ENCODE measurements at places on chromosomes 6 and 20.
A peak's percentile ranks its signal among the peaks of the same experiment; 100 is the strongest.

DNA sequence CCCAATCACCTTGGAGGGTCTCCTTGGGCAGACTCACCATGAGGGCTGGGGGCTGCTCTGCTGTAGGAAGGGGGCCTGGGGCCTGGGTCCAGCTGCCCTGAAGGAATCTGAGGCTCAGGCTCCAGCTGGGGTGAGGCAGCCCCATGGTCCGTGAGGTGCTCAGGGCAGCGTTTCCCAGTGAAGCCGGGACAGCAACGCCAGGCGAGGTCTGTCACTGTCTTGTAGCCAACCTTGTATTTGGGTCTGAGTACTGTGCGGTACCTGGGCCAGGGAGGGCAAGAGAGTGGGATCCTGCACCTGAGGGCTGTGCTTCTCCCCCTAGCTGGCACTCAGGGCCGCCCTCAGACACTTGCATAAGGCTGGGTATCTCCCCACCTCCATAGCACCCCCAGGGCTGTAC is 3.0 kb downstream of the EMILIN3 start:
- DNase-seq, result no peak

GRCh38 chr20:19047040-19047950 is 165.1 kb upstream of the SLC24A3 start:
- DNase-seq, result no peak

GRCh38 chr6:71239694-71240093 is 48.9 kb upstream of the OGFRL1 start:
- DNase-seq, result no peak

DNA sequence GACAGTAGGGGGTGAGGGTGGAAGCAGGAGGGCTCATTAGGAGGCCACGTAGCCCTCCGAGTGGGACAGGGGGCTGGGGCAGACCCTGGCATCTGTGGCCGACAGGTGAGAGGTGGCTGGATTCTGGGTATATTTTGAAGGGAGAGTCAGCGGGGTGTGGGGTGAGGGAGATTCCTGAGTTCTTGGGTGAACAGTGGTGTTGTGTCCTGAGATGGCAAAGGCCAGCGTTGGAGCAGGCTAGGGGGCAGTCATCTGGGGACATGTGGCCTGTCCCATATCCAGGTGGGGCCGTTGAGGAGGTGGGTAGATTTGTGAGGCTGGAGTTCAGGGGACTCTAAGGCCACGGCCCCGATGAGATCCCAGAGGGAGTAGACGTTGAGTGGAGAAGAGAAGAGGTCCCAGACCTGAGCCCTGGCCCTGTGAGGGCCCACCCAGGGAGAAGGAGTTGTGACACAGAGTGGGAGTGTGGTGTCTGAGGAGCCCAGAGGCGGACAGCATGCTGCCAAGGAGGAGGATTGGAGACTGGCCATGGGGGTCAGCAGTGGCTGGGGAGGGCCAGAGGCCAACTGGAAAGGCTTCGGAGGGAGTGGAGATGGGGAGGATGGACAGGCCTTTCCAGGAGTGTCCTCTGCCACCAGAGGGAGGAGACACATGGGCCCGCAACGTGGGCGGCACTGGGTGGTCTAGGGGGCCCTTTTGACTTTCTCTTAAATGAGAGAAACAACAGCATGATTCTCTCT is 19.6 kb downstream of the PACSIN1 start:
- DNase-seq, result no peak

DNA sequence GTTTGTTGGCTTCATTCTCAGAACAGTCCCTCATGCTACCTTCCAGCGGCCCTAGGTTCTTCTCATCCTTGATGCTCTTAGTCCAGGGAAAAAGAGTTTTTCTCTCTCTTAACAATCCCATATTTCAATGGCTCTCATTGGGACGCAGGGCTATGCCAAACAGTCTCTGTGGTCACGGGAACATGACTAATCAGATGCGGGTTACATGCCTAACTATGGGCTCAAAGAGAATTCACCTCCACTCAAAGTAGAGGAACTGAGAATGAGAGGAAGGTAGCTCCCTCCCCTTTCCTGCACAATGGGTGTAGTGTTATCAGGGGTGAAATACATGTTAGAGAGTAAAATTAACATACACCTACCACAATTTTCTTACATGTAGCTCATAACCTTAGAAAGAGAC is 18.1 kb upstream of the ATRN start:
- no peak for DNase-seq

DNA sequence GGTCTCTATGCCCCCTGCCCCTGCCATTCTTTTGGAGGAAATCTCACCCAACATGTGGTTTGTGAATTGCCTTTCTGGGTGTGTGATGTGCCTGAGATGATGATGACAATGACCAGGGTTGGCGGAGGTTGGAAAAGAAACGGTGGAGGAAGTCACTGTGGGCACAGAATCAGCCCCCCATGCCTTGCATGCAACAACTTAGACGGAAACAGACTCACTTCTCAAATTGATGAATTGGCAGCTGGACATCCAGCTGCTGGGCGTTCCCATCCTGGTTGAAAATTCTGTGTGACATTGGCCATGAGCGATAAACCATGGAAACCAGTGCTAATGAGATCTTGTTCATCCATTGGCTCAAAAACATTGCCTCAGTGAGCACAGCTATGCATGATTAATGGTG is 95.8 kb upstream of the LY86 start:
- no peak for DNase-seq

- DNase-seq, result no peak
These were observed 671 bp downstream of the EFHC1 start for GRCh38 chr6:52420668-52421358.

DNA sequence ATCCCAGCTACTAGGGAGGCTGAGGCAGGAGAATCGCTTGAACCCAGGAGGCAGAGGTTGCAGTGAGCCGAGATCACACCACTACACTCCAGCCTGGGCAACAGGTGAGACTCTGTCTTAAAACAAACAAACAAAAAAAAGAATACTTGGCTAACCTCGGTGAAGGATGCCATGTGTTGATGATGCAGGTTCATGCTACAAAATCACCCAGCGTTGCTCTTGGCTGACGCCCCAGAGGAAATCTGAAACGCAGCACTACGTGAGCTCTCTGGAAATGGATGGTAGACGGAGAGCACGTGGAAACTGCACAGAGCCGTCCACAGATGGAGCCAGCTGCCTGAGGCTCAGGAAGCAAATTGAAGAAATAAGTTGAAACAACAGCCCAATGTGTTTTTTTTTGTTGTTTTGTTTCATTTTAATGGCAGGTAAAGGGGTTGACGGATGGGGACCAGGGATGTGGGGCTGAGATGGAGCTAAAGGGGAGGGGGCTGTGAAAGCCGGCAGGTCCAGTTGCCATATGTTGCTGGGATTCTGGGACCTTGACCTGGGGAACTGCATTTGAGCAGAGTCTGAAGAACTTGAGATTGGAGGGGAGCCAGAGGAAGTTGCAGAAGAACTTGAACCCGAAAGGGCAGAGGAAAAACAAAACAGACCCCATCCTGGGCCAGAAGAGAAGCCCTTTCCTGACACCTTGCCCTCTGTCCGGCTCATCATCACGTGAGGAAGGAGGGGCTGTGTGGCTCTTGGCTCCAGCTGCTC is 12.8 kb upstream of the MANBAL start:
- DNase-seq, result no peak

DNA sequence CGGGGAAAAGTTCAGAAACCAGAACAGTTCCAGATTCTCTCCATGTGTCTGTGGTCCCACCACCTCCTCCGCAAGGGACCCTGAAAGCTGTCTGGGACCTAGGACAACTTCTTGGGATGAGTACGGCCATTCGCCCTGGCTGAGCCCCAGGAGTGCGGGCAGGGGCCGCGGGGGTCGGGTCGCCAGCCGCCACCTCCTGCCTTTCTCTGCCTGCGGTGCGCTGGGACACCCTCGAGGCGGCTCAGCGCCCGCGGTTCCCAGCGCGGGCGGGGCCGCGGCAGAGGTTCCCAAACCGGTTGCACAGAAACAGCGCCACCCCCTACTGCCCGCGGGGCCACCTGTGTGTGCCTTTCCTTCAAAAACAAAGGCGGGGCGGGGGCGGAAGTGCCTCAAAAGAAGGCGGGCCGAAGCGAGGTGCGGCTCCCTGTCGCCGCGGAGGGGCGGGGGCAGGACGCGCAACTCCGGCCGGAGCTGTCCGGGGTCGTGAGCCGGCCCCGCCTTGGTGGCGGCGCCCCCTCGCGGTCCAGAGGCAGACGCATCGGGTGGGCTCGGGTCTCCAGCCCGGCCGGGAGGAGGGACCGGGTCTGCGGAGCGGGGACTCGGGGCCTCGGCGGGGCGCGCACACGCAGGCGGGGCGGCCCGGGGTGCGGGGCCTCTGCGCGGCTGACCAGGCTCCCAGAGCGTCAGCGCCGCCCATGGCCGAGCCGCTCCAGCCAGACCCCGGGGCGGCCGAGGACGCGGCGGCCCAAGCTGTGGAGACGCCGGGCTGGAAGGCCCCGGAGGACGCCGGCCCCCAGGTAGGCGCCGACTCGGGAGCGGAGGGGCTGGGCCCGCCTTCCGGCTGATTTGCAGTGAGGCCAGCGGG is at the start of gene HEBP2:
HEBP2 (plus strand) TSS at position 423 of the 865 bp plus-strand sequence; CDS start at position 696, 273 bp downstream.
- DNase-seq, result peak; percentile 85

DNA sequence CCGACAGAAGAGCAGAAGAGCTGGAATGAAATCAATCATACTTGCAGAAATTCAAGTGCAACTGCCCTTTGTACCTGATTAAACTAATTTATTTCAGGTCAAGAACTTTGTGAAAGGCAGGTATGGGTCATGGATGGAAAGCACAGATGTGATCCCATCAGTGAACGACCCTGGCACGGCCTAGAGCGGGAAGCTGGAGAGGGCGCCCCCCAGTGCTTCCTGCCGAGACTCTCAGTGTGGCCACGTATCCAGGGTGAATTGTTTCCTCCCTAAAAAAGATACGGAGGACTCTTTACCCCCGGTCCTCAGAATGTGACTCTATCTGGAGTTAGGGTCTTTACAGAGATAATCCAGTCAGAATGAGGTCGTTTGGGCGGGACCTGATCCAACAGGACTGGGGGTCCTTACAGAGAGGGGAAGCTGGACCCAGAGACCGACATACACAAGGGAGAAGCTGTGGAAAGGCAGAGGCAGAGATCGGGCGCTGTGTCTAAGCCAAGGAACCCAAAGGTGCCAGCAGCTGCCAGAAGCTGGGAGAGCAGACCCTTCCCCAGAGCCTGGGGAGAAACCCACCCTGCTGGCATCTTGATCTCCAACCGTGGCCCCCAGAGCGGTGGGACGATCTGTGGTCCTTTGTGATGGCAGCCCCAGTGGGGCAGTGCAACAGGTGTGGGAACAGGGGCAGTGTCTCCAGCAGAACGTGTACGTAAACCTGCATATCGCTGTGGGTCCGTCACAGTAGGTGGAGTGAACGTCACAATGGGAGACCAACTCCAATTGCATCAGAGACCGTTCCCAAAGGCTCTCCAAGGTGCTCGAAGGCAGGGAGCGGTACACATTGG is 91.9 kb downstream of the TAF4 start:
- no peak for DNase-seq

DNA sequence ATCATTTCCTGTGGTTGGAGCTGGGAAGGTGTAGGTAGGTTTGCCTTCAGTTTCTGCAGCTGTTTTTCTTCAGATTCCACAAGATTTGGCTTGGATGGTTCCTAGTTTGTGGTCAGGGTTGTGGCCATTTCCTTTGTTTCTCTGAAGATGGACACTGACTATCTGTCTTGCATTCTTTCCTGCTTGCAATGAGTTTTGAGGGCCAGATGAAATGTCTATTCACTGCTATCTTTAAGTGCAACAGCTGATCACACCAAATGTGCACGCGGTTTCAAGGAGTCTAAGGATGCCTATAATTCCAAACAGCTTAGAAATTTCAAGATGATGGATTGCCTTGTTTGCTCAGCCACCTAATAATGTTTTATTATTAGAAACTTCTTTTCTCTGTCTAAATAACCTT is 28.4 kb downstream of the IL20RA start:
- DNase-seq, result no peak

GRCh38 chr6:139852488-139853140 is 478.2 kb upstream of the CITED2 start:
- DNase-seq, result no peak

DNA sequence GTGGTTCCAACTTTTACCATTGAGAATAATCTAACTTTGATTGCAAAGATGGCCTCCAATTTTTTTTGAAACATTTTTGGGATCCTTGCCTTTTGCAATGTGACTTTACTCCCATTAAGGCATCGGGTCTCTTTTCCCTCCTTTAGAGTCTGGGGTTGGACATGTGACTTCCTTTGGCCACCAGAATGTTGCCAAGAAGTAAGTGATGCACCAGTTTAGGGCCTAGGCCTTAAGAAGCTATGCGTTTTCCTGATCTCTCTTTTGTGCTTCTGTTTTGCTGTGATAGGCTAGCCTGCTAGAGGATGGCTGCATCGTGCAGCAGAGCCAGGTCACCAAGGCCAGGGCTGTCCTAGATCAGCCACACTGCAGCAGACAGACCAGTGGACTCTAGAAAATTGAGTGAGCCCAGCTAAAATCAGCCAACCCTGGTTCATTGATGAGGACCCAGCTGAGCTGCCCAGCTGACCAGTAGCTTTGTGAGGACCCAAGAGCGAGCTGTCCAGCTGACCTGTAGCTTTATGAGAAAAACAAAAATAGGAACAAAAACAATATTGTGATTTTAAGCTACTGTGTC is 594.0 kb upstream of the JAG1 start:
- DNase-seq, result no peak

GRCh38 chr20:45857114-45857881 is at the start of the genes ACOT8 and ZSWIM3:
Gene ACOT8, minus strand, starts transcription at chr20:45857392. Its CDS starts 77 bp downstream, at chr20:45857315.
Gene ZSWIM3, plus strand, starts transcription at chr20:45857614. Its CDS starts 212 bp downstream, at chr20:45857826.
- DNase-seq, result peak; percentile 91

- DNase-seq, result no peak
These were observed 231.9 kb upstream of the FAM83B start for GRCh38 chr6:54614499-54615195.

- DNase-seq, result no peak
These were observed 27.6 kb upstream of the IFNGR1 start for GRCh38 chr6:137246791-137247202.

DNA sequence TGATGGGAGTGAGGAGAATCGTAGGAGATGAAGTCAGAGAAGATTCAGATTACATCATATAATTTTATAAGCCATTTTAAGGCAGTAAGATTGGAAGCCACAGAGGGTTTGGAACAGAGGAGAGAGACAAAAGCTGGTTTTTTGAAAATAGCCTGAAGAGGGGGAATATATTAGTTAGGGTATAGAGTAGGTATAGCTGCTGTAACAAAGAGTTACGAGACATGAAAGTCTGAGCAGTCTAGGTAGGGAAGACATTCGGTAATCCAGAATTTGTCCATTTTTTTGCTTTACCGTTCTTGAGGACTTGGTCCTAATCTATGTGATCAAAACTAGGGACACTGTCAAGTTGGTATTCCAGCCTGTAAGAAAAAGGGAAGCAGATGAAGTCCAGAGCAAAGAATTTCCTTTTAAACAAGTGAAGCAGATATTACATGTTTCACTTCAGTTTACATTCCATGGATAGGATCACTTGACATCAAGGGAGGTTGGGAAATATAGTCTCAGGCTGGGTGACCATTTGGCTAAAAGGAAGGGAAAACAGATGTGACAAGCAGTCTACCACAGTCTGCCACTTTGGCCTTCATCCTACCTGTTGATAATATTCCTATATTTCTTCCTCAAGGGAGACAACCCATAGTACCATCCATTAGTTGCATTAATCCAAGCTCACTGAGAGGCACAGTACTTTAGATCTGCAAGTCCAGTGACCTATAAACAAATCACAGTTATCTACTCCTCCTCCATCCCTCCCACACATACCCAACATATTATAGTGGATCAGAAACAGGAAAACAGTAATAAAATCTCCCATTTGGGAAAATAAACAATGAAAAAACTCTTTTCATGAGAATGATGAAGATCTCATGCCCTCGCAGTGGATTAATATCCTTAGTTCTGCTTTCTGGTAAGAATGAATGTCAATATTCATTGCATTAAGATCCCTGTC is 10.2 kb downstream of the FAM135A start:
- no peak for DNase-seq

Measured in esophagus squamous epithelium (tissue), 5 donors.